ENCODE measurements at places on chromosomes 5 and 9.

DNA sequence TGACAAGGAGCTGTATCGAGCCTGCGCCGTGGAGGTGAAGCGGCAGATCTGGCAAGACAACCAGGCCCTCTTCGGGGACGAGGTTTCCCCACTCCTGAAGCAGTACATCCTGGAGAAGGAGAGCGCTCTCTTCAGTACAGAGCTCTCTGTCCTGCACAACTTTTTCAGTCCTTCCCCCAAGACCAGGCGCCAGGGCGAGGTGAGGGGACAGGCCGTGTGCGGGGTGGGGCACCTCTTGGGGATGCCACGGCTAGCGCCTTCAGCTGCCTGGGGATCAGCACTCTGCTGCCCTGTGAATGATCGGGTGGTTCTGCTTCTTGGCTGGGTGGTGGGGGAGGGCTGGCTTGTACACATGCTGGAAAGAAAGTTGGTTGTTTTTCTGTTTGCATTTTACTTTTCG, 1.7 kb downstream of the NELFB start:
- no peak for DNase-seq

- DNase-seq = no peak
Observed at GRCh38 chr5:98128271-98128670, 645.2 kb upstream of the RGMB start.

DNA sequence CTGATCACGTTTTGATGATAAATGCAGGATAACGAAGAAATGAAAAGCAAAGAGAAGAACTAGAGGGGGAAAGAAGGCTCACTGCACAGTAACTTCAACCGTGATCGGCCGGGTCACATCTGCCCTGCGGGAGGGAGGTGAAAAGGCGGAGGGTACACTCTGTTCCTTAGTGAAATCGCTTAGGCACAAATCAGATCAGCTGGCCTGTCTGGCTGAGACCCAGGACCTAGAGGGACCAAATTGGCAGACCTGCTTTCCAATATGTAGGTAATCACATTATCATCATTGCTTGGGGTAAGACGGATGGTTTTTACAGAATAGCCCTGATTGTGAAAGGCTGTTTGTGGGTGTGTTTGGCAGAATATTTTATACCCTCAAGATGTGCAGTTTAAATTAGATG, 82.2 kb downstream of the SLC28A3 start:
- DNase-seq = no peak

DNA sequence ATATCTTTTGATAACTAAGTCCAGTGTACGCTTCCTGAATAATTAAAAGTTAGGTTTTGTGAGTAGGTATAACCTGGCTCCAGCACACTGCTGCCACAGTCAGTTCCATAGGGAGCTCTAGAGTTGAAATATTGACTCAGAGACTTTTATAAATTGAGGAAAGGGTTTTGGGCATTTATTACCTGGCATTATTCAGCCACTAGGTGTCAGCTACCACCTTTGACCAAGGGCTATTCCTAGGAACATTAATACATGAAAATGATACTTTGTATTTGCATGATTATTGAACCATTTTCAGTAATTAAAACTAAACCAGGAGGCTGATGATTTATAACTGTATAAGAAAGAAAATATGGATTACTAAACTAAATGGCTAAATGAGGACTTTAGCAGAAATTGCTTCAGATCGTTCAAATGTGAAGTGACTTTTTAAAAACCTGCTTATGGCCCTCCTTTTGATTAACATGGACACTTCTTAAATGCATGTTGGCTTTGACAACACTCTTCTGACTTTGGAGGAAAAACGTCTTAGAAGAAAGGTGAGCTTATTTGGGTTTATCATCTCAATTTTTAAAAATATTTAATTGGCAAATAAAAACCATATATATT, 83.0 kb downstream of the SMC2 start:
- DNase-seq = no peak

DNA sequence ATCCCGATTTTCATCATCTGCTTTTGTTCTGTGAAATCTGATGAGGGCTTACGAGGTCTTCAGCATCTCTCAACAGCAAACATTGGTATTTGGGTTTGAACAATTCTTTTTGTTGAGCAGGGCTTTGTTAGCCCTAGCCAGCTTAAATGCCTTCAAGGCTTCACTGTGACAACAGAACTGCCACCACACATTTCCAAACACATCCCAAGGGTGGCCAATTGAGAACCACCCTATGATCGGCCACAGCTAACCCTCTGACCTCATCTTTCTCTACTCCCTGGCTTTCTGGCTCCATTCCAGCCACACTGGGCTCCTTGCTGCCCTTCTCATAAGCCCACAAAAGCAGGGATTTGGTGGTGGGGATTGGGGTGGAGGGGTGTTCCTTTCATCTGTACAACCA, 17.6 kb downstream of the MTX3 start:
- no peak for DNase-seq

GRCh38 chr9:75087289-75087823, 599 bp downstream of the NMRK1 start:
- DNase-seq = peak; percentile 35

DNA sequence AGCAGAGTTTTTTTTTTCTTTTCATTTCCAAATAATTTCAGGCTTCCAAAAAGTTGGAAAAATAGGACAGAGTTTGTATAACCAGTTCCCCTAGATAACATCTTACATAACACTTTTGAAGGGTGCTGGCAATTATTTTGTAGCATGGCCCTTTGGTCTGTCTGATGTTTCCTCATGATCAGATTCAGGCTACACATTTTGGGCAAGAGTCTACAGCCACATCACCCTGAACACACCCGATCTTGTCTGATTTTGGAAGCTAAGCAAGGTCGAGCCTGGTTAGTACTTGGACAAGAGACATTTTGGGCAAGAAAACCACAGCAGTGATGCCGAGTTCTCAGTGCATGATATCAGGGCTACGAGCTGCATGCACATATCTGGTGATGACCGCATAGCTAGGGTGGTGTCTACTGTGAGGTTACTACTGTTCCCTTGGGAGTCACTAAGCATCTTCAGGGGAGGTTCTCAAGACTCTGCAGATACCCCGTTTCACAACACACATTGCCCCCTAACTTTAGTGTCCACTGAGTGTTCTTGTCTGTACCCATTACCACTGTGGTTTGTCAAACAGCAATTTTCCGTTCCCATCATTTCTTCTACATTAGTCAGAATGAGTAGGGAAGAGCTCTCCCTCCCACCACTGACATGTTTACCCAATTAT, 86.2 kb downstream of the TTC39B start:
- DNase-seq = no peak

DNA sequence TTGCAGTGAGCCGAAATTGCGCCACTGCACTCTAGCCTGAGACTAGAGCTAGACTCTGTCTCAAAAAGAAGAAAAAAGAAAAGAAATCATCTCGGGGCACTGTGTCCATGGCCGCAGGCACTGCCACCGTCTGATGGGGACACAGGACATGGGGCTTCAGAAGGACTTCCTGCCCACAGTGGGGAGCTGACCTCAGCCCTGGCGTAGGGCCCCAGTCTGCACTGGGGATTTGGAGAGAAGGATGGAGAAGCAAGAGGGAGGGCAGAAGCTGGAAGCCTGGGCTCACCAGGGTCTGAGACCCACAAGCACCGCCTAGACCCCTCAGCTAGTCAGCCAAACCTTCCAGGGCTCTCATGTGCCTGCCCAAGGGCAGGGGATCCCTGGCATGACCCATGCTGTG, 4.1 kb upstream of the SARDH start:
- DNase-seq = no peak

GRCh38 chr9:114787781-114788498, 17.9 kb downstream of the TNFSF15 start:
- DNase-seq = no peak

DNA sequence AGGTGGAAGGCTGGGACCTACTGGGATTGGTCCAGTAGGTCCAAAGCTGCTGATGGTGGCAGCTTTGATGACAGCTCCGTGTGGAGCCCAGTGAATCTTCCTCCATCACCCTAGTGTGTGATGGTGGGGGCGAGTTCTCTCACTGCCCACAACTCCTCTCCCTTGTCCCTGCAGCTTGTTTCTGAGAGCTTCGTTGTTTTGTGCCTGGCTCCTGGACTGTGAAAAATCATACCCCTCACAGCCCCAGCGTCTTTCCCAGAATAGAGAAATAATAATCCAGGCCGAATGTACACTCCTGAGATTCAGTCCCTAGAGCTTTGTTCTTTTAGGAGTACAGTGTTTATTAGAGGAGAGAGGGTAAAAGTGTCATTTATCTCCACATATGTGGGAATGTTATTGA, 372.2 kb downstream of the ENC1 start:
- DNase-seq = no peak

DNA sequence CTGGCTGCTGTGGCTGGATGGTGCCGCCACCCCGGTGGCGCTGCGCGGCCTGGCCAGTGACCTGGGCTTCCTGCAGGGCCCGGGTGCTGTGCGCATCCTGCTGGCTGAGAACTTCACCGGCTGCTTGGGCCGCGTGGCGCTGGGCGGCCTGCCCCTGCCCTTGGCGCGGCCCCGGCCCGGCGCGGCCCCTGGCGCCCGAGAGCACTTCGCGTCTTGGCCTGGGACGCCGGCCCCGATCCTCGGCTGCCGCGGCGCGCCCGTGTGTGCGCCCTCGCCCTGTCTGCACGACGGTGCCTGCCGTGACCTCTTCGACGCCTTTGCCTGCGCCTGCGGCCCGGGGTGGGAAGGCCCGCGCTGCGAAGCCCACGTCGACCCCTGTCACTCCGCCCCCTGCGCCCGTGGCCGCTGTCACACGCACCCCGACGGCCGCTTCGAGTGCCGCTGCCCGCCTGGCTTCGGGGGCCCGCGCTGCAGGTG, 17.5 kb downstream of the CRB2 start:
- no peak for DNase-seq

GRCh38 chr9:34691936-34692315, 850 bp upstream of the CCL19 start:
- DNase-seq = no peak

DNA sequence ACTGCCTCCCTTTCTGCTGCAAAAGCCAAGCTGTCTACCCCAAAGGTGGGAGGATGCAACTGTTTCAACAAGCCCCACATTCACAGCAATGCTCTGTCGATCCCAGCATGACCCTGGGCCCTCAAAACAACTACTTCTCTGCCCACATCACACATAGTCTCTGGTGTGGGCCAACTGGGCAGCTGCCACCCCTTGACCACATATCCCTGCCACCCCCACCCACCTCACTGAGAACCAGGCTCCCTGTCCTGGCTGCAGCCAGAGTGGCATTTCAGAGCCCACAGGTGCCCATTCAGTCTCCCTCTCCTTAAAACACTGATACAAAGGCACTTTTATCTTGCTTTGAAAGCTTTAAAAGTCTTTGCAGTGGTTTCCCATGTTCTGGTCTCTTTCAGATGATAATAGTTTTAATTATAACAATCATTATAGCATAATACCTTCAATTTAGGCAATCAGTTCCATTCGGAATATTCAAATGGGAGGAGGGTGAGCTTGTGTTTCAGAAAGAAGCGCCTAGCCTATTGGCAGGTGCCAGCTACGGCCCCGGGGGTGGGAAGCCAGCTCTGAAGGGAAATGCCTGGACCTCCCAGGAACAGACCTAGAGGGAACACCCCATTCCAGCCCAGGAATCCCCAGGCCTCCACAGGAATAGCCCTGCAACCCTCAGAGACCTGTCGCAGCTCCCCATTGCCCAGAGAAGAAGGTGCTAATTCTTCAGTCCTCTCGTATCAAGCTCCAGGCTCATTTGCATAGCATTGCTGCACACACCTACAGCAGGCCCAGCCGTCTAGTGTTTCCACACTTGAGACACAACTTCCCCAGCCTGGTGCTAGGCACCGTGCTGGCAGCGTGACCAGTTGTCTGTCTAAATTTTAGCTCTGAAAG, 90.8 kb downstream of the C5orf15 start:
- no peak for DNase-seq

GRCh38 chr5:154240595-154240994, 50.1 kb downstream of the GALNT10 start:
- no peak for DNase-seq

DNA sequence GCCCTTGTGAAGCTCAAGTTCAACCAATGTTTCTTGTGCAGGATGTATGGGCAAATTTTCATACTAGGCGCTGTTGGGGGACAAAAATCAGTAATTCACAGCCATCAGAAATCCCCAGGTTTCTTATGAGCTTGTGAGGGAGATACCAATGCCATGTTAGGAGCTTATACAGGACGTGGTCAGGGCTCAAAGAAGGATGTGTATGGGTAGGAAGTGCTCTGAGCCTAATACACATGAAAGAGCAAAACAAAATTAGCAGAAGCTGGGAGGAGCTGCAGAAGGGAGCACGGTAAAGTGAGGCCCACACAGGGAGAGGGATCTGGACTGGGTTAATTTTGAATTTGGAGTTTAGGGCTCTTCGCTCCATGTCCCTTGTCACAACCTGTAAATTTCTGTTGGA, 114.6 kb upstream of the MAP3K1 start:
- DNase-seq = no peak

DNA sequence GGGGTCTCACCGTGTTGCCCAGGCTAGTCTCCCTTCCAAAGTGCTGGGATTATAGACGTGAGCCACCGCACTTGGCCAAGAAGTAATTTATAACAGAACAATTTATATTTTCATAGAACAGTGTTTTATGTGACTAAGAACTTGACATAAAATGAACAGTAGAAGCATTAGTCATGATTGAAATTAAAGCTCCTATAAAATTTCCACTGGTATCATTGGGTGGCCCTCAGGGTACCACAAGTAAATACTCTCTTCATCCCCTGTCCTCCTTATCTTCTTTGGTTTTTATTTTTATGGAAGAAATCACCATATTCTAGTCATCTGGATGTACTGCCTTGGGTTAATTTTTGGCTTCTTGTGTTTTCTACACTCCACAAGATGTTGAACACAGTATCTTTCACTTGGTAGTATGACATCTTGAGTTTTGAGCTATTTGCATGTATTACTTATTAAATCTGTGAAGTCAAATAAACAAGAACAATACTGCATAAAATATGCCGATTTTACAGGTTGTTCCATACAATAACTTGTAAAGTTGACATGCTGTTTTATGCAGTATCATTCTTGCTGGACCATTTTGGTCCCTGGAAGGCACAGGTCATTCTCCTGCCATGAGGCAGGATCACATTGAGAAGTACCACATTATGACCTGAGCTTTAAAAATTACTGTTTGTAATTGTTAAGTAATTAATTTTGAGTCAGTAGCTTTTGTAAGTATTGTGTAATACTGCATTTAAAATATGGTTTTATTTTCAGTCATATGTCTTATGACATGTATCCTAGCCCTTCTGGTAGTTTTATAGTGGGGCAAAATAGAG, 24.4 kb downstream of the LMNB1 start:
- no peak for DNase-seq

GRCh38 chr9:98097836-98098235, 21.2 kb downstream of the TRIM14 start:
- DNase-seq = peak; percentile 57

- DNase-seq = no peak
Observed at GRCh38 chr9:84860249-84861115, 191.0 kb downstream of the NTRK2 start.

- DNase-seq = no peak
Observed at GRCh38 chr9:104905931-104906330, 22.0 kb downstream of the ABCA1 start.

GRCh38 chr5:1138445-1139245, 26.8 kb upstream of the SLC12A7 start:
- DNase-seq = no peak

GRCh38 chr5:95759005-95759404, 27.9 kb downstream of the RHOBTB3 start:
- no peak for DNase-seq

- DNase-seq = no peak
Observed at GRCh38 chr9:72041369-72041768, 19.0 kb downstream of the C9orf57 start.

Data from GM13976 (cell line).